ENCODE measurements at places on chromosomes 2 and 18.
A peak's percentile ranks its signal among the peaks of the same experiment; 100 is the strongest.

- DNase-seq, result no peak
Observed at GRCh38 chr18:56036741-56037140, 448.7 kb upstream of the TCF4 start.

GRCh38 chr2:69774984-69775982, 33.3 kb downstream of the ANXA4 start:
- DNase-seq, result peak; percentile 39

GRCh38 chr2:1701556-1702185, 42.6 kb downstream of the PXDN start:
- no peak for DNase-seq

DNA sequence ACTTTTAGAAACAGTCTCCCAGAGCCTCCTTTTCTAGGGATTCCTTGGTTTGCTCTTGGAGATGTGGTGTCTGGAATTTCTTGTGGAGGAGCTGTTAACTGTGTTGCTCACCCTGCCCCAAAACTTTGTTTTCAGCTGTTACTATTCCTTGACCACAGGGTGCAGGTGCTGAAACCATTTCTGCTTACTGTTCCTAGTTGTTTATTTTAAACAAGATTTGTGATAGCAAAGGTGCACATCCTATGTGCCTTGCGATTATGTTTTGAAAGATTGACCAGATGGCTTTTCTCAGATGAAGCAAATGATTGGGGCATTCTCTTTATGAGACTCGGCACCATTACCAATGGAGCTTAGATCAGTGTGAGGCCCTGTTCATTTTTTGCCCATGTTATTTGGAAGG, 111.2 kb downstream of the RAB3GAP1 start:
- no peak for DNase-seq

GRCh38 chr2:47174733-47175361, 19.7 kb upstream of the STPG4 start:
- DNase-seq, result peak; percentile 69

DNA sequence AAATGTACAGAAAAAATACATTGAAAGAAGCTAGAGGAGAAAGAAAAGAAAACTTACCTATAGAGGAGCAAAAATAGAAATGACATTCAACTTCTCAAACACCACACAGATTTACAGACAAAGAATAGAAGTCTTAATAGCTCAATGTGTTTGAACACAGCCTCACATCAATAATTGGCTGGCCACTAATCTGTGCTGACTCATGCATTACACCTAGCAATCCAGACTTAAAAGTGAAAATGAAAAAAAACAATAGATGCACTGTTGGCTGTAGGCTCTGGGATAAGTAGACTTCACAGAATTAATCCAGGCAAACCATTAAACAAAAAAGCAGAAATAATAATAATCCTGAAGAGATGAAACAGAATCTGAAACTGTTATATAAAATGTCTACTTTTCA, 961.3 kb upstream of the CELF4 start:
- DNase-seq, result no peak

DNA sequence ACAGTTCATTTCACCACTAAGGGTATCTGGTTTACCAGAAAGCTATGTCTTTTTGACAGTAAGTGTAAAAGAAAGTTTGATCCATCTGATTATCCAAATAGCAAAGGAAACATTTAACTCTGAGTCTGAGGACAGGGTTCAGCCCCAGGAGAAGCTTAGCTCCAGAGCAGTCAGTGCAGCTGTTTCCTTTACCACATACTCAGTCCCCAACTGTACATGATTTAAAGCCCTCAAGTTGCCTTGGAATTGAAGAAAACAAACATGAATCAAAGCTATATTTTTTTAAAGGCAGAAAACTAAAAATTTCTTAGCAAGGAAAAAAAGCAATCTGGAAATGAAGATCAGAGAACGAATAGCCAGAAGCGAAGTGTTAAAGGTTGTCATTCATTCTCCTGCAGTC, 746.0 kb downstream of the METTL4 start:
- DNase-seq, result no peak

DNA sequence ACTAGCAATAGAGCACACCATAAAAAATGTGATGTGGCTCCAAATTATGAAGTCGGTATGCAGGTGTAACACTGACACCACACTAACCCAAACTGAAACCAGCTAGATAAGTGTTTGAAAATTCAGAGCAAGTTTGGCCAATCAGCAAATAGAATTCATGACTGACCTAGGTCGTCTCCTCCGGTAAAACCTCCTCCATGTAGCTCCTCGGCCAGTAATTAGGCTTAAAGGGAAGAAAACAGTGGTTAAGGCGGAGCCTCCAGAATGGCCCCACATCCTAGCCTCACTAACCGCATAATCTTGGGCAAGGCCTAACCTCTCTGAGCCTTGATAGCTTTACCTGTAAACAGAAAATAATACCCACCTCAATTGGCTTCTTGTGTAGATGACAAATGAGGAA, 30.1 kb downstream of the C1D start:
- no peak for DNase-seq

DNA sequence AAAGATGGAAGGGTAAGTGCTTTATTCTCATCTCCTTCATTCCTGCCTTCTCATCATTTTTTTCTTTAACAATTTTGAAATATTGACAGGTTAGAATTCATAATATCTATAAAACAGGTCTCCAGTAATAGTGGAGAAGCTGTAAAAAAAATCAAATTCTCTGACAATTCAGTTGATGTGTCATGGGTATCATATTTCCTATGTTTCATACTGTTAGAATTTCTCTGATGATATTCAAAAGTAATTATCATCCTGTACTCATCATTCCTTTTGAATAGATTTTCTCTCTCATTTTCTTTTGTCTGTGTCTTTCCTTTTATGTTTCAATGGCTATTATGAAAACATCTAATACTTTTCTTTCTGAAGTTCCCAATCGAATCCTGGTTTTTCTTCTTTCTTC, 97.7 kb downstream of the CPS1 start:
- no peak for DNase-seq

- DNase-seq, result no peak
Observed at GRCh38 chr18:78969574-78970315, 9.9 kb upstream of the SALL3 start.

GRCh38 chr18:48896875-48897511, 53.8 kb downstream of the SMAD7 start:
- DNase-seq, result peak; percentile 56

DNA sequence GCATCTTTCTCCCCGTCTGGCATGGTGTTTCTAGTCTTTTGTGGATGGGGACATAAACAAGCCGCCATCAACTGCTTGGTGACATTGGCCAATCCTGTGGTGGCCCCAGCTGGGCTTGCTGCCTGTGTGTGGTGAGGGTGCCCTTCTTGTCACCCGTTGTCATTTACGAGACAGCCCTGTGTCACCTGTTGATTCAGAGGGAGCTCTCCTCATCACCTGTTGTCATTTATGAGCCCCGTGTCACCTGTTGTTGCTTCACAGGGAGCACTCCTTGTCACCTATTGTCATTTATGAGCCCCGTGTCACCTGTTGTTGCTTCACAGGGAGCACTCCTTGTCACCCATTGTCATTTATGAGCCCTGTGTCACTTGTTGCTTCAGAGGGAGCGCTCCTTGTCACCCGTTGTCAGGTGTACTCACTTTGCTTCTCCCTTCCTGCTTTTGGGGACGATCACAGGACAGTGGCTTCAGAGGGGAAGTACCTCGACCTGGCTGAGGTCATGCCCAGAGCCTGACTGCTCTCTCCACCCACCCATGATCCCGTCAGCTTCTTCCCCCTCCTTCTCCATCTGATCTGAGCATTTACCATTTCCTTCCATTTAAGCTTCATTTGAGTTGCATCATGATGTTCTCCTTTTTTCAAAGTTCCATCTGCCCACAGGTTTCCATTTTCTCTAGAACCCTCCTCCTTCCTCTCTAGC, 29.1 kb downstream of the HPCAL1 start:
- peak; percentile 59 for DNase-seq

DNA sequence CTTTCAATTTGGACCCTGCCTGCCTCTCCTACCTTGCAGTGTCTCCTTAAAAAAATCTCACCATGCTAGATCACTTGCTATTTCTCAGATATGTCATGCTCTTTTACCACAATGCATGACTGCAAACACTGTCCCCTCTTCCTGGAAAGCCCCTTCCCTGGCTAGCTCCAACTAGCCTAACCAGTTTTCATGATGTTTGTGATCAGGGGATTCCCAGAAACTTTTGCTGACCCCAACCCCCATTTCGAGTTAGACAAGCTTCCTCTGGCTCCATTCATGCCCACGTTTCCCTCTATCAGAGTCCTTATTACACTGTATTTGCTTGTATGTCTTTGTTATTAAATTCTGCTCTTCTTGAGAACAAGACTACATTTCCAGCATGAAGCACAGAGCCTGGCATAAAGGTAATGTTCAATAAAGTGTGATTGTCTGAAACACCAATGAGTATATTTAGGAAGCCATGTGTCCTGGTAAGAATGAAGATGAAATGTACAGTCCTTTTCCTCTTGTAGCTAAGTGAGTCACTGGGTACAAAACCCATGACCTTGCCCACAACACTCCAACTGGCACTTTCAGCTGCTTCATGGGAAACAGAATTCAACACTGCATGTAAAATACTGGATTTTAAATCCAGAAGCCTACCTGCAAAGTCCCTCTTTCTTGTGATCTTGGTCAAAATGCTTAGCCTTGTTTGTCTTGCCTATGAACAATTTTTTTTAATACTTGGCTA, 62.0 kb upstream of the ATL2 start:
- no peak for DNase-seq

DNA sequence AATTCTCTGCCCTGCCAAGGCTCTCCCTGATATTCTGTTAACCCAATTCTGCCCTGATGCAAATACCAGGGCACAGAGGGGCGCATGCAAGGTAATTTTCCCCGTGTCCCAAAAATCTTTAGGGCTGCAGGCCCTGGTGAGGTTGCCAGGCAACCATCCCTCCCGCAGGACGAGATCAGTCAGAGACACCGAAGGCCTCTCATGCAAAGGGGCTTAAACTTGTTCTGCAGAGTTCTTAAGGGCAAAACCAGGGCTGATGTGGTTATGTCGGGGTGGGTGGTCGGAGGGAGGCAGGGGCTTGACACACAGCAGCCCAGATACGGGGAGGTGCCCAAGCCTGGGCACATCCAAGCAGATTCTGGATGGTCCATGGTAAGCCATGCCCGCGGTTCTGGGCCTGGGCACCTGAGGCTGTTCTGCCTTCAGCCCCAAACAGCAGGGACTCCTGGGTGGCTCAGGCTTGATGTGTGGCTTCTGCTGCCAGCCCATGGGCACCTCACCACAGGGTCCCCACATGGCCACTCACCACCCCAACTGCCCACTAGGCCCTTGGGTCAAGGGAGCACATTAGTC, 27.2 kb downstream of the STEAP3 start:
- no peak for DNase-seq

DNA sequence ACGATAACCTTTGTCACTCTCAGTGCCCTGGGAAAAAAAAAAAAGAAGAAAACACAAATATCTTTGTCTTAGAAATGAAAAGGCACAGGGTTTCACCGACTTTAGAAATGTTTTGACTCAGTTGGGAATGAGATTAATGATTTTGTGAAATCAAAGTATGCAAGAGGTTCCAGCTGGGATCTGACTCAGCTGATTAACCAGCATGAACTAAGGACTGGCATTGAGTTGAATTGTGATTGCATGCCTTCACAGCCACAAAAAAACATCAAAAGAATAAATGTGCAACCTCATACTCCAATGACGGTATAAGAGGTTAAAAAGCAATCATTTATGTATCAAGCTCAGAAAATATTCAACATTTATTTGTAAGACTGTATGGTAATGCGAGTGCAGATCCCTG, 566.6 kb upstream of the DSEL start:
- DNase-seq, result no peak

DNA sequence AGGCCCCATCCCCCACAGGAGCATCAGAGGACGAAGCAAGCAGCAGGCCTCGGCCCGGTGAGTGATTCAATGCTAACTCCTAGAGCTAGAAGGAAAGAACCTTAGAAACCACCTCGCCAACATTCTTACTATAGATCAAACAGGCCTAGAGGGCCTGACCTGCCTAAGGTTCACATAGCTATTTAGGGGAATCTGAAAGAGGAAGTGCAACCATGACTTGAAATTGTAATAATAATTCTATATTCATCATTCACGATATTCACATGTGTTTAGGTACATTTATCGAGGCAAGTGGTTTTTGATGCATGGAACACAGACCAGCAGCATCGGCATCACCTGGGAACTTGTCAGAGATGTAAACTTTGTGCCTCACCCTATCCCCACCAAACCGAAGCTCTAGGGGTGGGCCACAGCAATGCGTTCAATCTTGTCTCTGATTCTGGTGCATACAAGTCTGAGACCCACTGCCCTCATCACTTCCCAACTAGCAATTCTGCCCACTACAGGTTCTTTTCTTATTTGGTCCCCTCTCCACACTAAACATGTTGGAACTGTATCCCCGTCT, 78.0 kb upstream of the DNMT3A start:
- no peak for DNase-seq

GRCh38 chr2:235264512-235264911, 229.3 kb upstream of the AGAP1 start:
- DNase-seq, result no peak

DNA sequence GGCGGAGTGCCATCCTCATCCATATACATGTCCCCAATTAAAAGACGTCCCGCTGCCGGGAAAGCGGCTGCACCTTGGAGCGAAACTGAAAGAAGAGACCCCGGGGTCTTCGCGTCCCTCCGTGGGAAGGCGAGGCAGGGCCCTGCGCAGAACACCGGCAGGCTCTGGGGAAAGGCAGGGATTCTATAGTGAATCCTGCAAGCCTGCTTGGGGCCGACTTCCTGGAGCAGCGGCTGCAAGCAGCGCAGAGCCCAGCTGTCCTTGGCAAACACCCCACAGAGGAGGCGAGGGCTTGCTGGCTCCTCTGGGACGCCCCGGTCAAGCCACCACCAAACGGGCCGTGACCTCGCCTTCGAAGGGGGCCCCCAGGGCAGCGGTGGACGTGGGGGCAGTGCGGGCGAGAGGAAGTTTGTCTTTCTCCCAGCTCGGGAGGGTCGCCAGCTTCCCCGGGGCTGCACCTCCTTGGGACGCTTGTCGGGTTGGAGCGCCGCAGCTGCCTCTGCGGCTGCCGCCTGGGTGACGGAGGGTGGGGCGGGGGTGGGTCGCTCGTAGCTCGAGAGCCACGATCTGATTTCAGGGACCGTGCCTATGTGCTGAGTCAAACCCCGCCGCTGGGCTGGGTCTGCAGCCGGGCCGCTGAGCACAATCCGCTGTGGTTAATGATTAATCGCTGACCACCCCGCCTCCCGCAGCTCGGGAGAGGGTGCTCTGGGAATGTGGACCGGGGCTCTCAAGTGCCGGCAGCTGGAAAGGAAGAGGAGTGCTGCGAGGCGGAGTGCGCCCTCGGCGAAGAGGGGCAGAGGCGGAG, 486 bp upstream of the GPR39 start:
- DNase-seq, result no peak

DNA sequence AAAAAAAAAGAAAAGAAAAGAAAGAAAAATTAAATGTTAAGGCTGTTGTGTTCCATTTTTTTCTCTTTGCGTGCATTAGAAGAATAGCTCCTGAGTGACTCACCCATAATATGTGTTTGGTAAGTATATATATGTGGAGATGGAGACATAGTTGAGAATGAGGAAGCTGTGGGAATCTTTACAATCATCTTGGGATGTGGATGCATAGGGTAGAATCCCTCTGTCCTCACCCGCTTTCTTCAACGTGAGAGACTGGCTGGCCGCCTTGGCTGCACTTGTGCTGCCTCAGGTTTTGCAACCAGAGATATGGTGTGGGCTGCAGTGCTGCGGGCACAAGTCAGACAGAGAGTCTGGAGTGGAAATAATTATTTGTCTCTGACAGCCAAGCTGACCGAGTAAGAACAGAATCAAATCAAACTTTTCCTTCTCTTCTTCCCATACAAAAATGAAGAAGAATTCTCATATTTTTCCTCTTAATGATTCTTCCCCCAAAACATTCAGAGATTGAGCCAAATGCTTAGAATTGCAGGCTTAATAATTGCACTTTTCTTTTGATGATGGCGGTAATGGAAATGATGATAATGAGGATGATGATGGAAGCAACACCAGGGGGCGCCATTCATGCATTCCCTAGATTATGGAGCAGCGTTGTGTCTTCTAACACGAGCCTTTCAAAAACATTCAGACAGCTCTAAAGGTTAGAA, 48.5 kb downstream of the SERPINB7 start:
- DNase-seq, result peak; percentile 14

All from CD4-positive, alpha-beta T cell treated with Interleukin-17A for 1 hour (primary cell).